Activated CD8-positive, alpha-beta memory T cell treated with anti-CD3 and anti-CD28 coated beads for 48 hours (primary cell): ENCODE measurements at places on chromosomes 7 and 10.

DNA sequence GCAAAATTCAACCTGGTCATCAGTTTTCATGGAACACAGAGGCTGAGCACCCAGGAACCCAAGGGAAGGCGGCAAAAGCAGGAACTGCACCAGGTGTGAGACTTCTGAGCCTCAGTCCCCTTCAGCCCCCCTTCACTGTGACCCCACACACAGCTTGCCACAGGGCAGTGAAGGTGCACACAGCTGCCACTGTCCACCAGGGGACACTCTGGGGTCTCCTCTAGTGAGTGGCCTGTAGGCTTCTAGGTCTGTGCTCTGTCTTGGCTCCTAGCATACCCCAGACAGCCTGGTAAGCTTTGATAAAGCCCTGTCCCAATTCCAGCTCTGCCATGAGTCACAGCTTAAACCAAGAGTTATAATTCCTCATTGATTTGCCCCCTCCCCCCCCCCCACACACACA, 12.1 kb downstream of the KCNH2 start:
- DNase-seq, result no peak

DNA sequence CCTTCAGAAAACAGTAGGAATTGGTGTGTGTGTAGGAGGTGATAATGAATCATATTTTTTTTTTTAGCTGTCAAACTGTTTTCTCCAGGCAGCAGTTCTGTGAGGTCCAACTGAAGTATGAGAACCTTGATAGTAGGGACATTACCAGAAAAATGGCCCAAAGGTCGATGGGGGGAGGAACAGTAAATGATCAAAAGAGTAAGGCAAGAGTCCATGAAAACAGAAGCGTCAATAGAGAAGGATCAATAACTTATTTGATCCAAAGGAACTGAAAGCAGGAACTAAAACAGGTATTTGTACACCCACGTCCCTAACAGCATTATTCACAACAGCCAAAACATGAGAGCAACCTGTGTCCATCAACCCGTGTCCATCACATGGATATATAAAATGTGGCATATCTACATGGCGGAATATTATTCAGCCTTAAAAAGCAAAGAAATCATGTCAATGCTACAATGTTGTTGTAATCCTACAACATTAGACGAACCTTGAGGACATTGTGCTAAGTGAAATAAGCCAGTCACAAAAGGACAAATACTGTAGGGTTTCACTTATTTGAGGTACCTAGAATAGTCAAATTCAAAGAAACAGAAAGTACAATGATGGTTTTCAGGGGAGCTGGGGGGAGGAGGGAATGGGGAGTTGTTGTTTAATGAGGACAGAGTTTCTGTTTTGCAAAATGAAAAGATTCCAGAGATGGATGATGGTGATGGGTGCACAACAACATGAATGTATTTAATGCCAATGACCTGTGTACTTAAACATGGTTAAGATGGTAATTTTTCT, 214.0 kb upstream of the KLF14 start:
- DNase-seq, result no peak

DNA sequence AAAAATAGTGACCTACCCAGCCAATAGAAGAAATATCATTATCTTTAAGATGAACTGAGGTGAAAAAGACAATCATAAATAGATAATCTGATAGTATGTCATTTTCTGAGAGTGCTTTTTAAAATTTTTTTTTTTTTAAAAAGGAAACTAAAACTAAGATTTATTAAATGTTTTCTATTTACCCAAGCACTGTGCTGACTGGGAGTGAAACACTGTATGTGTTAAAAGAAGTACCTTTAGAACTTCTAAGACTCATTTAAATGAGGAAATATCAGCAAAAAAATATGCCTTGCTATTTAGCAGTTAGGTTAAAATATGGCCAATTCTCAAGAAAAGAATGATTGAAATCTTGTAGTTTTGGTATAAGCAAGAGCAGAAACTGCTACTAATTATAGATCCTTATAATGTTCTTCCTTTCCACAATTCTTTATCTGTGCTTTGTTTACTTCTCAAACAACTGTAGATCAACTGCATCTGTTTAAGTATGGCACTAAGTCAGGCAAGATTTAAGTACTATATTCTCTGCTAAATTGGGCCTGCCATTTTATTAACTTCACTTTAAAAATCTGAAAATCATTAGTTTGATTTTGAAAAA, 39.5 kb upstream of the WNT2 start:
- DNase-seq, result no peak

- no peak for DNase-seq
These were observed 19.6 kb downstream of the LRRC27 start for GRCh38 chr10:132351611-132352010.

GRCh38 chr10:90598513-90598912, 259.3 kb downstream of the HTR7 start:
- no peak for DNase-seq

DNA sequence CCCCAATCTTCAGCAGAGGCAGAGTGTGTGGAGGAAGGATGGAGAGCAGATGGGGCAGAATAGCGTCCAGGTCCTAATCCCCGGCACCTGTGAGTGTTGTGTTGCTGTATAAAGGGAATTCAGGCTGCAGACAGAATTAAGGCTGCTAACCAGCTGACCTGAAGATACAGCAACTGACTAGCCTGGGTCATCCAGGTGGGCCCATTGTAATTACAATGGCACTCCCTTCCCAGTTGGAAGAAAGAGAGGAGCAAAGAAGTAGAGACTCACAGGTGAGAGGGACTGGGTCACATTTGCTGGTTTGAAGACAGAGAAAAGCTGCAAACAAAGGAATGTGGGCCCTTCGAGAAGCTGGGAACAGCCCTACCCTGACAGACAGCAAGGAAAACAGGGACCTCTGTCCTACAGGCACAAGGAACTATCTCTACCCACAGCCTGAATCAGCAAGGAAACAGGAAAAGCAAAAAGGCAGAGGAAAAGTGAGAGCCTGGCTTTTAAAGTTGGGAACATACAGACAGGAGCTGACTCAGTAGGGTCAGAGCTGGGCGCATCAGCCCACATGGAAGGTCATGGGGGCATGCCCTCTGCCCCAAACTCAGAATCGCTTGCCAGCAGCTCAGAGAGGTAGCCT, 11.6 kb upstream of the TMEM72 start:
- DNase-seq, result no peak

DNA sequence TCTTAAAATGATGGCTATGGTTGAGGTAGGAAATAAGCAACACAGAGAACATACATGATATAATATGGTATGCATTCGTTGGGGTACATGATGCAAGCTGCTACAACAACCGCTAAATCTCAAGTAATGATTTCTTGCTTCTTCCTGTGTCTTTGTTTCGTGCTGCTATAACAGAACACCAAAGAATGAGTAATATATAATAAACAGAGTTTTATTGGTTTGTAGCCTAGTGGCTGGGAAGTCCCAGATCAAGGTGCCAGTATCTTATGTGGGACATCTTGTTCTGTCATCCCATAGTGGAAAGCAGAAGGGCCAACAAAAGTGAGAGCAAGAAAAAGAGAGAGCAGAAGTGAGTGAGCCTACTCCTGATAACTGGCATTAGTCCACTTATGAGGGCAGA, 689.7 kb downstream of the SUGCT start:
- DNase-seq, result no peak
